Stimulated activated CD4-positive, alpha-beta T cell treated with anti-CD3 and anti-CD28 coated beads, Interleukin-1b, Interleukin-23, amount 100 ng/mL, for 24 hours (primary cell): ENCODE measurements at places on chromosomes 11 and 22.
A peak's percentile ranks its signal among the peaks of the same experiment; 100 is the strongest.

DNA sequence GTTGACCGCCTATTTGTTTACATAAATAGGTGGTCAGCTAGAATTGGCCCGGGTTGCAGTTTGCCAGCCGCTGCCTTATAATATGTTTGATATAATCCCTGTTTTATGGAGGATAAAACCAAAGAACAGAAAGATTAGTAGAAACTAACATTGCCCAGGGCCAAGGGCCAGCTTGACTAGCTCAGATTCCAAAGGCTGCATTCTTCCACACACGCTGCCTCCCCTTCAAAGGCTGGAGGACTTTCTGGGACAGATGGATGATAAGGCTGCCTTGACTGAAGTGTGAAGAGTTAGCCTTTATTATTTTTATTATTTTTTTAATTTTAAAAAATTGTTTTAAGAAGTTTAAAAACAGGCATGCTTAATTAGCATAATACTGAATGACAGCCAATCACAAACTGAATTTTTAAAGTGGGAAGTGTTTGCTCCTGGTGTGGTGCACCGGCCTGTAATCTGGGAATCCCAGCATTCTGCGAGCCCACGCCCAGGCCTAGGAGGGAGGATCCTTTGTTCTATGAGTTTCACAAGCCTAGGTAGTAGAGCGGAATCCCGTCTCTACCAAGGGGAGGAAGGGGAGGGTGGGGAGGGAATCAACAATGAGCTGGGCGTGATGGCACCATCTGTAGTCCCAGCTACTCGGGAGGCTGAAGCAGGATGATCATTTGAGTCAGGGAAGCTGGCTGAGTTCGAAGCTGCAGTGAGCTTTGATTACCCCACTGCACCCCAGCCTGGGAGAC is 114.9 kb downstream of the NAV2 start:
- no peak for DNase-seq

DNA sequence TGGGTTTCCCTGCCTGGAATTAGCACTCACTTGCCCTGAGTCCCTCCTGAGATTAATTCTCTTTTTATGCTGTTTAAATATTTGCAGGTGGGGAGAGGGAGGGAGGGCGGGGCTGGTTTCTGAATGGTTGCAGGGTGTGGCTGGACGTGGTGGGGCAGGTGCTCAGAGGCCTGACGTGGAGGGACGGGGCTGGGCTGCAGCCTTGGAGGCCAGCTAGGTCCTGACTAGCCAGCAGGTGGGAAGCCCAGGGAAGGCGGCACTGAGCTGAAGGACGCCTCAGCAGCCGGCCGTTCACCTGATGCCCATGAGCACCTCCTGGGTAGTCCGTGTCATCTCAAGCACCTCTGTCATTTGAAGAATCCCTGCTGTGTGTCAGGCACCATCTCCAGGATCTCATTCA is 21.3 kb downstream of the SGSM1 start:
- no peak for DNase-seq

- no peak for DNase-seq
Measured at GRCh38 chr11:79648766-79649520, 208.1 kb upstream of the TENM4 start.

- DNase-seq = no peak
Measured at GRCh38 chr11:111335549-111335948, 37.2 kb downstream of the POU2AF3 start.

GRCh38 chr11:125214601-125215565 is 50.3 kb downstream of the PKNOX2 start:
- no peak for DNase-seq

- no peak for DNase-seq
Measured at GRCh38 chr11:30991376-30991775, 378.2 kb downstream of the DCDC1 start.

- no peak for DNase-seq
Measured at GRCh38 chr11:17574141-17575091, 27.4 kb downstream of the OTOG start.

DNA sequence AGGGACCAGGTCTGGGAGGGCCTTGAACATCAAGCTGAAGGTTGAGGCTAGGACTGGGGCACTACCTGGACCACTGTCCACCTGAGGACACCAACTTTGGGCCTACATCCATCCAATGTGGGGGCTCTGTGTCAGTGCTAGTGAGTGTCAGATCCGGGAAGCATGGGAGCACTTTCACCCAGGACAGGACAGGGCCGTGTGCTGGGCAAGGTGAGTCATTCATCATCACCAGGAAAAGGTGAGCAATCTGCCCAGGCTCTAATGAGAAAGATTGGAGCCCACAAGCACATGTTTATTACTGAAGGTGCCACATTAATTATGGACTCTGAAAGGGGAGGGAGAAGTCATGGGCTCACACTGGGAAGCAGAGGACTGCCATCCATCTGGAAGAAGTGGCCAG is 39.7 kb upstream of the DRD2 start:
- no peak for DNase-seq

DNA sequence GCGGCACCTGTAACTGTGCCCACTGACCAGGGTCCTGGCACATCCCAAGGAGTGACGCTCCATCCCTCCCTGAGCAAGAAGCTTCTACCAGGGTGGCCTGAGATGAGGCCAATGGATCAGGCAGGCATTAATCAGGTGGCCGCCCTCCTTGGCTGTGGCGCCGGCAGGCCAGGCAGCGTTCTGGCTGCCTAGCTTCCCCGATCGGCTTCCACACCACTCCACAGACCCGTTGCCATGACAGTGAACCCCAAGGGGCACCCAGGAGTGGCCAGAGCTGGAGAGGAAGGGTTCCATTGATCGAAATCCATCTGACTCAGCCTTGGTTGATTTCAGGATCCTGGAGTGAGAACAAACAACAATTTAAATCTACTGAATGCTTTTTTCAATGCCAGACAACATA is 20.5 kb downstream of the LRRC55 start:
- DNase-seq = no peak

GRCh38 chr11:61507962-61508861 is at the start of gene LRRC10B:
LRRC10B (plus strand) TSS chr11:61508749; CDS start chr11:61508999, 250 bp downstream.
- DNase-seq = peak; percentile 22

GRCh38 chr22:44450503-44450902 is 47.5 kb downstream of the RTL6 start:
- no peak for DNase-seq

GRCh38 chr11:71490731-71491390 is 36.2 kb upstream of the KRTAP5-7 start:
- DNase-seq = no peak

DNA sequence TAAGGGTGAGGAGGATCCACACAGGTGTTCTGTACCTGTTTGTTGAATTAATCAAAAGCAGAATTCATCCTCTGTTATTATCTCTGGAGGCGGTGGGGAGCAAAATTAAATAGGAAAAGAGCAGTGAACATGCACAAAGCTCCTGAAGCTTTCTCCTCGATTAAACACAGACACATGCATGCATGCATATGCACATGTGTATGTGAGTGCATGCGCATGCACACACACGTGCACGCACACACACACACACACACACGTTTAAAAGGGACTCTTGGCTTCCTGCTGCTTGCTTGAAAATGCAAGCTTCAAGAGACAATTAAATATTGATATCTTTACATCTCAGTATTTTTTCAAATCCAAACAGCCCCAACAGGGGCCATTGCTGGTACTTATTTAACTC is 462.1 kb downstream of the BUD13 start:
- DNase-seq = no peak

GRCh38 chr11:107562647-107563208 is 2.8 kb downstream of the ALKBH8 start:
- no peak for DNase-seq

DNA sequence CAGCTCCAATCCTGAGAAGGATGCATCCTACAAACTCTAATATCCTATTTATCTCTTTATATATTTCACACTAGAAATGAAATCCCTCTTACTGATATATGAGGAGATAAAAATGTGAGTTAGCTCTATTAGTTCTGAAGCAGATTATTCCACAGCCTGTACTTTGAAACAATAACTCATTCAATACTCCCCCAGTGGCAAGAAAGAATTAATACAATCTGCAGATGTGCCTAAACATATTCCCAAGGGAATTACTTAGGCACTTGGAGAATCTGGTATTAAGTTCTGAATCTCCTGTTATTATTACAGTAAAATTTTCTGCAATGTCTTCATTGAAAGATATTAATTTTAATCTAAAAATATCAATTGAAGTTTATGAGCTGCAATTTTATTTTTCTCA is 59.4 kb downstream of the DDI1 start:
- no peak for DNase-seq

- DNase-seq = no peak
Measured at GRCh38 chr11:127130321-127130720, 129.8 kb upstream of the KIRREL3 start.

- no peak for DNase-seq
Measured at GRCh38 chr22:42907404-42908373, 50.6 kb upstream of the ARFGAP3 start.

- DNase-seq = no peak
Measured at GRCh38 chr11:114166897-114167323, 107.4 kb downstream of the ZBTB16 start.
